ENCODE measurements at places on chromosomes 6 and 20. TPM values are rescaled to one million over a fixed set of nuclear protein-coding genes. Genes with fewer than 3 reads are reported as not detected.

DNA sequence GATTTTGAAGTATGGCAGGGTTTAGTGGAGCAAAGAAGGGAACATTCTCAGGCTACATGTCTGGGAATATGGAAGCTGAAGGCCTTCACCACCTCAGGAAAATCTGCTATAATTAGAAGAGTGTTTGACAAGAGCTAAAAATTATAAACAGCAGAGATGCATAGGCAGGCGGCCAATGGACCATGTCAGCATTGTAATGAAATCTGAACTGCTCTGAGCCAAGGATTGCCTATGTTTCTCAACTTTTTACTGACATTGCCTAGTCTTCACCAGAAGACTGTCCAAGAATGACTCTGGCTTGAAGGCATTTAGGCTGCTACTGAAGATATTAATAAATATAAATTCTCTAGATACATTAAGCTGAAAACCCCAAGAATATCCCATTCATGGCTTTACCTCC lies 84.1 kb downstream of the C6orf52 start:
- no peak for DNase-seq

The CLVS2 gene
- total RNA-seq: not detected

DNA sequence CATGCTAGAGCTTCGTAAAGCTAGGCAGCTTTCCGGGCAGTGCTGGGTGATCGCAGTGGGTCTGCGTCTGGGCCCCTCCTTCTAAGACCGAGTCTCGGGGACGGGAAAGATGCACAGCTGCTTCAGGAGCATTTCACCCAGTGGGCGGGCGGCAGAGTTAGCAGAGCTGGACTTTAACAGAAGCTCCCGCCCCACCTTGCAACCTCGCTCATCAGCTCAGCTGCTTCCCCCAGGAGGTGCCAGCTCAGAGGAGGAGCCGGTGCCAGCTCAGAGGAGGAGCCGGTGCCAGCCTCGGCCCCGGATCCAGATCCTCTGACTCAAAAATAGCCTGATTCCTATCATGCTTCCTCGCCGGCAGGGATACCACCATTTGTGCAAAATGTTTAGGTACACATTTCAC lies 94.5 kb upstream of the RPS6KA2 start:
- no peak for DNase-seq

- DNase-seq: no peak
Measured at GRCh38 chr20:56801971-56802755, 173.1 kb downstream of the TFAP2C start.
